ENCODE measurements at places on chromosomes 13 and 19.

- no peak for DNase-seq
Observed at GRCh38 chr13:66348745-66349690, 881.1 kb downstream of the PCDH9 start.

DNA sequence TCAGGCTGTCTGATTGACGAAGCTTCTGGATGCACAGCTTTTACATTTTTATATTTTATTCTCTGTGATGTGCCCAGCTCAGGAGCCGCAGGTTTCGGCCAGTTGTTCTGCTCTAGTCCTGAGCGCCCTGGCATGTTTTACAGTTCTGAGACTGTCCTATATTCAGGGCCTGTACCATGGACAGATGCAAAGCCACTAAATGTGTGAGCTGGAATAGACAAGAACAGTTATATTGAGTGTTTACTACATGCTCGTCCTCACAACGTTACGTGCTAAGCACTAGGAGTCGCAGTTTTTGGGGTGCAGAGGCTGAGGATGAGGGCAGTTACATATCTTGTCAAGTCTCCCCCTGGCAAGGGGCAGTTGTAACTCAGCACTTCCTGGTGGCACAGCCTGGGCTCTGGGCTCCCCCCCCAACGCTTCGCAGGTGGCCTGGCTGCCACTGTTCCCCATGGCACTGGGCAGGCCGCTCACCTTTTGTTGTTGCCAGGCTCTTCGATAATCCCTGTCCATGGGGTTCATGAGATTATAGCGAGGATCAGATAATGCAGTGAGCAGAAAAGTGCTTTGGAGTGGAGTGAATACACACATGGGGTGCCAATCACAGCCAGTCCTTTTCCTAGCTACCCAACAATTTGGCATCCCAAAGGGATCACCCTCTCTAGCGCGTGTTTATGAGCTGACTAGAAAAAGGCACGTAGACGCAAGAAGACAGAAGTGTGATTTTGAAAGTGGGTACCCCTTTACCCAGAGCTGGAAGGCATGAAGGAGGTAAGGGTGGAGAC, 23.5 kb downstream of the ARL11 start:
- no peak for DNase-seq

DNA sequence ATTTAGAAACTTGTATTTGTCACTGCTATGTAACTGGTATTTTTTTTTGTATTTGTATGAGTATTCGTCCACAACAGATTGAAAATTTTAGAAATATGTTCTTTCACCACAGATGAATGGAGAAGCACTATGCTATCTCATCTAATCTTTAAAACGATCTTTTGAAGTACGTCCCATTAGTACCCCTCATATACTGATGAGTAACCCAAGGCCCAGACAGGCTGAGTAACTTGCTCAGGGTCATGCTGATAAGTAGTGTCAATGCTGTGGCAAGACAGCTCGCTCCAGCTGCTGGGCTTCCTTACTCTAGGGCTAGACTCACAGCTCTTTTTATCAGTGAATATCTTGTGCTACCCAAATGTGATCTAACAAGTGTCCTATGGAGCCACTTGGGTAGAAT, 154.2 kb downstream of the SUCLA2 start:
- no peak for DNase-seq

- no peak for DNase-seq
Observed at GRCh38 chr13:82833923-82834322, 1048.4 kb downstream of the SLITRK1 start.

- DNase-seq = no peak
Observed at GRCh38 chr19:2424686-2425621, 2.4 kb downstream of the TIMM13 start.

DNA sequence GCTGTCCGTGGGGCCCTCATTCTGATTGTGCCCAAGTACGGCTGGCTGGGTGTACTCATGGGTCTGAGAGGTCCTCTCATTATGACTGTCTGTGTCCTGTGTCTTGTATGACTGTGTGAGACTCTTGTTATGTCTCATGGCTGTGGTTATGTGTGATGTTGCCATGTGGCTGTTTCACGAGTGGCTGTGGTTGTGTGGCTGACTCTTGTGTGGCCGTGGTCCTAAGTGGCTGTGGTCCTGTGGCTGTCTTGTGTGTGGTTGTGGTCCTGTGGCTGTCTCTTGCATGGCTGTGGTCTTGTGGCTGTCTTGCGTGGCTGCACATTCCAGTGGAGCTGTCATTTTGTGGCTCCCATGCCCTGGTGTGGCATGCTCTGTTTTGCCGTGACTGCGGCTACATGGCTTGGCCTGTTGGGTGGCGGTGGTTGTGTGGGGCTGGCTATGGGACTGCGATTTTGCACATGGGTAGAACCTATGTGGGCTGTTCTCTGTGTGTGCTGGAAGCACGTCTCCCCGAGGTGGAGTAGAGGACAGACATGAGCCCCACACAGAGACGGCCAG, 2.5 kb downstream of the LYL1 start:
- DNase-seq = no peak

DNA sequence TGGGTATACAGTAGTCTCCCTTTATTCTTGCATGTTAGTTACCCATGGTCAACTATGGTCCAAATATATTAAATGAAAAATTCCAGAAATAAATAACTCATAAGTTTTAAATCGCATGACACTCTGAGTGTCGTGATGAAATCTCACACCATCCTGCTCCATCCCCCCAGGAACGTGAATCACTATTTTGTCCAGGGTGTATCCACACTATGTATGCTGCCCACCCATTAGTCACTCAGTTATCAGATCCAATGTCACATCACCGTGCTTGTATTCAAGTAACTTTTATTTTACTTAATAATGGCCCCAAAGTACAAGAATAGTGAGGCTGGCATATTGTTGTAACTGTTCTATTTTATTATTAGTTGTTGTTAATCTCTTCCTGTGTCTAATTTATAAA, 115.8 kb upstream of the SERP2 start:
- no peak for DNase-seq

DNA sequence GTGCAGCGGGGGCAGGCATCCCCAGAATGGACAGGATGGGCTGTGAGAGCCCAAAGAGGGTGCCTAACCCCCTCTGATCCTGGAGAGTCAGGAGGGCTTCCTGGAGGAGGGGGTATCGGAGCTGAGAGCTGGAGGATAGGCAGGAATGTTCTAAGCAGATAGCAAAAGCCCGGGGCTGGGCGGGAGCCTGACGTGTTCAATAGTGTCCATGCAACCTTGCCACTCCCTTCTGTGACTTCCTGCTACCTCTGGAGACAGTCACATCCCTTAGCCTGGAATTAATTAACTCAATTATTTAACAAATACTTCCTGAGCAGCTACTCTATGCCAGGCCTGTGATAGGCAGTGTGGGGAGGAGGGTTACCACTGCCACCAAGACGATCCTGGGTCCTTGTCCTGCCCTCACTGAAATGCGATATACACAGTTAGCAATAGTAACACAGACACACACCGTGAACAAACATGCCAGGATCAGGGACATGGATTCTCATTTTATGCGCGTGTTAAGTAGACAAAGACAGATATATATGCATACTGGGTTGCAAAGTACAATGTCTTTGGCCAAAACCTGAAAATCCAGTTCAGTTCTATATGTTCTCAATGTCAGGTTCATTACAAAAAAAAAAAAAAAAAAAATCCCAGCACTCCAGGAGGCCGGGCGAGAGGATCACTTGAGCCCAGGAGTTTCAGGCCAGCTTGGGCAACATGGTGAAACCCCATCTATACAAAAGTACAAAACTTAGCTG, 10.7 kb downstream of the AP2S1 start:
- no peak for DNase-seq

DNA sequence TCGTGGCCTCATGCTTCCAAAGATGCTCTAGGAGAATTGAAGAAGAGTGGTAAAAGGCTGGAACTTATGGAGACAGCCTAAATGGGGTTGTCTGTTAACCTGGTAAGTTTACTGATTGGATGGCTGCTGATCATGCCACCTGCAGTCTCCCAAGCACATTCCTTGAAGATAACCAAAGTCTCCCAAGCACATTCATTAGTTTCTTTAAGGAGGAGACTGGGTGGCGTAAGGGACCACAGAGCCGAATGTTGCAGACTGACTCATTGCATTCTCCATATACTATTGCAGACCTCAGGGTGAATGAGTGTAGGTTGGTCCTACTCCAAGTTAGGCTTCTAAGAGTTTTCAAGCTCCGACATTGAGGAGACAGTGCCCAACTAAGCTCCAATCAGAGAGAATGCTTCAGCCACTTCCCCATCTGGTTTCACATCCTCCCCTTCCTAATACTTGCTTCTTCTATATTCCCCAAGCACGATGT, at the start of gene IGFL3:
TSS of gene IGFL3 (minus strand) at position 51 of the 478 bp plus-strand sequence. CDS start at position 12, 39 bp downstream.
- DNase-seq = no peak
